ENCODE measurements at places on chromosomes 2 and 18. TPM values are rescaled to one million over a fixed set of nuclear protein-coding genes. Genes with fewer than 3 reads are reported as not detected.

DNA sequence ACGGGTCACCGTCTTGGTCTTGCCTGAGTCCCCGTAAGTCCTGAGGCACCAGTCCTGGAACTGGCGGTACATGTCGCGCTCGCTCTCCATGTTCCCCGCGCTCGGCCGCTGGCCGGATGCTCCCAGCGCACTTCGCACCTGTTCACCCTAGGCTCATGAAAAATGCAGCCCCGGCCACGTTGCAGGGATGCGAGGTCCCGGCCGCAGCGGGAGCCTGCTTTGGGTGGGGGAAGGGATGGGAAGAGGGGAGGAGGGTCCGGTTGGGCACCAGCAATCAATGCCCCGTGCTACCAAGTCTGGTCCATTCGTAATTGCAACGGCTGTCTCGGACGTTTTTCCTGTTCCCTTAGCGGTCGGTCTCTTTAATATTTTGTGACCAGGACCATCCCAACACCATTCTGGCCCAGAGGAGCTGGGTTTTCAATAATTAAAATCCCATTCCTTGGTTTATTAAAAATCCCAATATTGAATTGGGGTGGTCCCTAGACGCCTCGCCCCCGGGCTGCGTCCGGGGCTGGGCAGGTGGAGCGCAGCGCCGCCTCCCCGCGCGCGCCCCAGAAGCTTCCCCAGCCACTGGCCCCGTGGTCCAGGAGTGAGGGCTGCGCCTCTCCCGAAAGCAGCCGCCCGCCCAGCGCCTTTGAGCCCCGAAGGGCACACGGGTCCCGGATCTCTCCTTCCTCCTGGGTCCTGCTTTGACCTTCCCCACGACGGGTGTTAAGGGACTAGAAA is 1.4 kb downstream of the NOL4 start:
- DNase-seq, result peak; percentile 44

GRCh38 chr2:45973426-45973825 is 322.0 kb downstream of the PRKCE start:
- DNase-seq, result no peak

The FN1 gene
- 284 TPM for polyA plus RNA-seq

The CAVIN2 gene
- 76.0 TPM for polyA plus RNA-seq

DNA sequence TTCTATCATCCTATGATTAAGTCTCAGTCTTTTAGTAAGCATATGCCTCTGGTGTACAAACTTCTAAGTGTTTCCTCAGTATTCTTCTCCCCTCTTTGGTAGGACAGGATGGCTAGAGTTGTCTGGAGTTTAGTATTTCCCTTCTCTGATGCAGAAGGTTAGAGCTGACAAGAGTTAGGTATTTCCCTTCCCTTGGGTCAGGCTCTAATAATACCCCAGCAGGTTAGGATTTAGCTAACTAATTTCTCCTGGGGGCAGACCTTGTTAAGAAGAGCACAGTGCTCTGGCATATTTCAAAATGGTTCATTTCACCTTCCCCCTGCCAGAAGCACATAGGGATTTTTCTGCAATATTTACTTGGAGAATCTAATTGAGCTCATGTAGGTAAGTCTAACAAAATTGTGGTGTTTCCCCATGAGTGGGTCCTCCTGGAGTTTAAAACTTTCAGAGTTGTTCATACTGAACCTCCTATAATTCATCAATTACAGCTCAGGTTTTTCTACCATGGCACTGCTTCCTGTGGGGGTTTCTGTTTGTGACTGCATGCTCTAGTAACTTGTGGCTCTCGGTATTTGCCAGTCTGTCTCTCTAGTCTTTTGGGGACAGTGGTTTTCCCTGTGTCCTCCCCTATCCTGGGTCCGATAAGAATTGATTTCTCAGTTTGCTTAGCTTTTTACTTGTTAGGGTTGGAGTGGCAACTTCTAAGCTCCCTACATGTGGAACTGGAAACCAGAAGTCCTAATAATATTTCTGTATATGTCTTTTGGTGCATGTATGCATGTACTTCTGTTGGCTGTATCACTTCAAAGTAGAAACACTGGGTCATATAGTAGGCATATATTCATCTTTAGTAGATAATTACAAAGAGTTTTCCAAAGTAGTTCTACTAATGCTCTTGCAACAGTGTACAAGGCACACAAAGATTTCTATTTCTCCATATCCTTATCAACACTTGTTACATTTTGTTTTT is 77.7 kb downstream of the GDF7 start:
- no peak for DNase-seq

- no peak for DNase-seq
Measured at GRCh38 chr2:96143231-96143847, 1.9 kb downstream of the DUSP2 start.

DNA sequence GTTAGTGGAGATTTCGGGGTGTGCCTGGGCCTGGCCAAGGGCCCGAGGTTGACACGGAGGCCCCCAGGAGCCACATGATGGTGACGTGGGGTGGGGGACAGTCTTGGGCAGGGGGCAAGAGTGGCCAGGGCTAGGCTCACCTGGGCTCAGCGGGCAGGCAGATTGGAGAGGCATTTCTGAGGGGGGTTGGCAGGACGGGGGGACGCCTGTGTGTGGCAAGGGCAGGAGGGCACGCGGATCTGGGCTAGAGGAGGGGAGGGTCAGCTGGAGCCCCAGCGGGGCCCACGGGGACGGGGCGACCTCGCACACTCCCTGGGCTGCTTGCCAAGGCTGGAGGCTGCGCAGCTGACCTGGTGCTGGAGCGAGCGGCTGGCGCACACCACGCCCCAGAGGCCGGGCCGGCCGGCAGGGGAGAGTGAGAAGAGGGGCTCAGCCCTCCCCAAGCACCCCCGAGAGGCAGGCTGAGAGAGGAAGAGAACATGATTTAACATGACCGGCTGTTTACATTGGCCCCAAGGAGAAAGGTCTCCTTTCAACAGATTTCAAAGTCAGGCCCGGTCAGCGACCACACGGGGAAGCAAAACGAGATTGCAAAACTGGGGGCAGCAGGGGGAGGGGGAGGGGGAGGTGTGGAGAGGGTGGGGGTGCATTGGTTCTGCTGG is 38.0 kb upstream of the SNED1 start:
- peak; percentile 93 for DNase-seq

The DPP4 gene
- polyA plus RNA-seq, result 0.52 TPM

The CXCR4 gene
- polyA plus RNA-seq, result 3.8 TPM

GRCh38 chr2:176136374-176137251 is 7.1 kb downstream of the HOXD8 start:
- DNase-seq, result peak; percentile 63

DNA sequence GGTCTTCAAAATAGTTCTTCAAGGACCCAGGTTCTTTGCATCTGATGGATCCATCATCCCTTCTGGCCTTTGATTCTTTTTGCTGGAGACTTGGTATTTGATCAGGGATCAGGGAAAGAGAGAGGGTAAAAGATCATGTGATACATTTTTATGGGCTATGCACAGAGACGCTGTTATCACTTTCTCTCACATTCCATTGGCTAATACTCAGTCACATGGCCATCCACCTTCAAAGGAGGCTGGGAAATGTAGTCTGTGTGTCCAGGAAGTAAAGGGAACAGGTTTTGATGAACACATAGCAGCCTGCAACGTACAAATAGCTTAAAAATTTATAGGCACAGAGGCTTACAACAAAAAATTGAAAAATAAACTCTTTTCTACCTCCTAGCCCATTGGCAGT is 629.6 kb upstream of the FANCL start:
- DNase-seq, result no peak

DNA sequence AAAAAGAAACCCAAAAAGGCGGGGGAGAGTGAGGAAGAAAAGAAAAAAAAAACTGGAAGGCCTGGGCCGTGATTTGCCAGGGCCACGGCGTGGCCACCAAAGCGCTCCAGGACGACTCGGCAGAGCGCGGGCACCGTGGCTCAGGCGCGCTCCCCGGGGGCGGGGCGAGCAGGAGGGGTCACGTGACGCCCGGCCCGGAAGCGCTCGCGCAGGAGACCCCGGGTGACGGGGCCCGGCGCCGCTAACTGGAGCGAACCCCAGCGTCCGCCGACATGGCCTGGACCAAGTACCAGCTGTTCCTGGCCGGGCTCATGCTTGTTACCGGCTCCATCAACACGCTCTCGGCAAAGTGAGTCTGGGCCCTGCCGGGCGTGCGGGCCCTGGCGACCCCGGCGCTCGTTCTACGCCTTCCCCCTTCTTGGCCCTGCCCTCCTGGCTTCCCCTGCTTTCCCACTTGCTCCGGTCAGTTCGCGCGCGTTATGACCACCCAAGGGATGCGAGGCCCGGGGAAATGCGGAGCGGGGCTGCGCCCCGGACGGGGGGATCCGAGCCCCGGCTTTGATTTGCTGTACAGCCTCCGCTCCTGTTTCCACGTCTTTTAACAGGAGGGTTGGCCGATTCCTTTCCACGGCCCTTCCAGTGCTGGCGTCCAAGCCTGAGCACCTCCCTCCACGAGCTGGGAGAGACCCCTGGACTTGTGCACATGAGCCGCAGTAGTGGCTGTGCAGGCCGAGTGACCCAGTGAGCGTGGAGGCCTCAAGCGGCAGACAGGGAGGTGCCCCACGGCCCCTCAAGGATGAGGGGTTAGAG is at the start of gene SLC35F6:
Gene SLC35F6 (plus strand): TSS at position 207 of the 810 bp plus-strand sequence. CDS start 66 bp downstream, at position 273.
- peak; percentile 96 for DNase-seq

GRCh38 chr2:238240757-238241711 is 1.2 kb upstream of the HES6 start:
- peak; percentile 91 for DNase-seq

The GPR39 gene
- polyA plus RNA-seq, result not detected

- peak; percentile 46 for DNase-seq
Measured at GRCh38 chr18:76495435-76496193, 572 bp upstream of the ZNF516 start.

GRCh38 chr2:128786741-128787478 is 468.2 kb upstream of the HS6ST1 start:
- DNase-seq, result no peak

The IL36A gene
- not detected for polyA plus RNA-seq

The PTPN2 gene
- polyA plus RNA-seq, result 12.3 TPM

The MPP4 gene
- not detected for polyA plus RNA-seq

- no peak for DNase-seq
Measured at GRCh38 chr2:1626271-1626681, 118.0 kb downstream of the PXDN start.

DNA sequence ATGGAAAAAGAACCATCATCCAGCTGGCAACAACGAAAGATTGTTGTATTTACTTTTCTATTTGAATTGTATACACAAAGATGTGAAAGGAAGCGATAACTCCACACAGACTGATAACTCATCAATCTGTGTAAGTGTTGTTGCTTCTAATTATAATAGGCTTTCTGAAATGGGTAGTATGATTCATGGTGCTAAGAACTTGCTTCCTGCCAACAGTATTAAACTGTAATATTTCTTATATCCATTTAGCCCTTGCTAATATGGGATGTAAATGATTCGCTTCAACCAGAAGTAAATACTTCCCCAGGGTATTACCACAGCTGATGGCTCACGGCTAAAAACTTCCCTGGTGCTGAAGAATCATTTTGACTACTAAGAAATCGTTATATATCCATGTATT is 70.2 kb downstream of the TMEM163 start:
- DNase-seq, result no peak

The UGT1A10 gene
- polyA plus RNA-seq, result not detected

GRCh38 chr2:218981881-218982585 is 3.0 kb downstream of the FEV start:
- DNase-seq, result no peak

The UGT1A8 gene
- polyA plus RNA-seq, result not detected

DNA sequence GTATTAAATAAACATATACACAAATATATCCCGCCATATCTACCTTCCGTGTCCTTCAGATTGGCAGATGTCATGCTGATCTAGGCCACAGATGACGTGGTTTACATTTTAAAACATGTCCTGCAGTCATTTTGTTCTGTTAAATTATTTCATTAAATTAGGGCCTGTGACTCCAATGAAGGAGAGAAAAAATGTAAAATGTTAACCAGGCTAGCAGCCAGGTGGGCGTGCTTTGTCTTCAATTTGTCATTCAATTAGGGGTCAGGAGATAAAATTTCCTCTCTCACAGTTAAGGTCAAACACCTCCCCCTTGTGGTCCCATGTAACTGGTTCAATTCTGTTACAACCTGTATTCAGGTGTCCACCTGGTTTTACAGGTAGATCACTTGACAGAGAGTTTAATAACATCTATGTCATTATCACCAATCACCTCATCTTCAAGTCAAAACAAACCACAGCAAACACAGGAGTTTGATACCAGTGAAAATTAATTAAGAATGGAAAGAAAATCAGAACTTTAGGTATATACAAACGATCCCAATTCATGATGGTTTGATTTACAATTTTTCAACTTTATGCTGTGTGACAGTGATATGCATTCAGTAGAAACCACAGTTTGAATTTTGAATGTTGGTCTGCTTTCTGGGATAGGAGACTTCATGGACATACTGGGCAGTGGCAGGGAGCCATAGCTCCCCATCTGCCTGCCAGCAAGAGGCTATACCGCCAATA is 339.4 kb downstream of the CMPK2 start:
- DNase-seq, result no peak

DNA sequence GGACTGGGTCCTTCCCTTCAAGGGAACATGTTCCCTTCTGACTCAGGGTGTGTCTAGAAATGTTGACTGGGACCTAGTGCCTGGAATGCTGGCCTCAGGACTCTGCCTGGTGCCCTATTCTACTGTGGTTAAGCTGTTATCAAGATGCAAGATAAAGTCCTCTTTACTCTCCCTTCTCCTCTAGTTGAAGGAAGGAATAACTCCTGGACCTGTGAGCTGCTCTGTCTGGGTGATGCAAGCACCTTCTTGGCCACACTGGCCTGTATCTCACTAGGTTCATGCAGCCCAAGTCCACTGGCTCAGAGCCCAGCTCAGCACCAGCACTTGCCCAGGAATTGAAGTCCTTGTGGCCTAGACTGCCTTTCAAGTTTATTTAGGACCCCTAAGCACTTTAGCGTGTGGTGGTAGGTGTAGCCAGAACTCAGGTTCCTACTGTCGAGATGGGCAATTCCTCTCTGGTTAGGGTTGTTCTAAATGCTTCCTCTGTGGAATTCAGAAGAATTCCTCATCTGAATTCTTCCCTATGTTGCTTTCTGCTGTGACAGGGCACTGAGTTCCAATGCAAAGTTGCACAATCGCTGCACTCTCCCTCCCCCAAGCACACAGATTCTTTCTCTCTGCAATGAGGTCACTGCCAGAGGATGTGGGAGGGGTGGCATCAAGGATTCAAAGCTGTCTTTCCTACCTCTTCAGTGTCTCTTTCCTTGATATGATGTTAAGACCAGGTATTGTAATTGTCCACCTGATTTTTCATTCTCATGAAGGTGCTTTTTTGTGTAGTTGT is 54.7 kb downstream of the VWC2L start:
- peak; percentile 66 for DNase-seq

GRCh38 chr2:120735746-120736170 is at the start of gene GLI2:
TSS of gene GLI2 (plus strand) at chr2:120735868. CDS start at chr2:120797321, 61,453 bp downstream.
- peak; percentile 91 for DNase-seq

DNA sequence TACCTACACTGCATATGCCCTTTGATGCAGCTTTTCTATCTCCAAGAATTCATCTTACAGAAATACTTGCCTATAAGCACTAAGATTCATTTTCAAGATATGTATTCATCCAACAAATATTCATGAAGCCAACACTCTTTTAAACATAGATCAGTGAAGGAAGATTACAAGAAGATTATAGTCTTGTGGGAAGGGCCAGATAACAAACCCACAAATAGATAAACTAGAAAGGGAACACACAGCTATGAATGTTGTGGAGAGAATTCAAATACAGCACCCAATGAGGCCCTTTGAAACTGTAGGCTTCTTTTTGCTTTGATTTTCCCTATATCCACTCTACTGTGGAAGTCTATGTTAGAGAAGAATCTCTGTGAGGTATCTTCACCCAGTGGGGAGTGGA is 186.7 kb upstream of the RBMS1 start:
- no peak for DNase-seq

GRCh38 chr2:38634684-38635083 is 31.2 kb upstream of the GALM start:
- no peak for DNase-seq

The TCF7L1 gene
- 13.0 TPM for polyA plus RNA-seq

The E2F6 gene
- 10.9 TPM for polyA plus RNA-seq

The SEPTIN10 gene
- 27.9 TPM for polyA plus RNA-seq

The LYPD6 gene
- polyA plus RNA-seq, result 0.48 TPM

- DNase-seq, result no peak
Measured at GRCh38 chr2:195316486-195316885, 340.5 kb upstream of the SLC39A10 start.

Data from right cardiac atrium (tissue), 5 donors.